ENCODE measurements at places on chromosomes 1 and 21.

DNA sequence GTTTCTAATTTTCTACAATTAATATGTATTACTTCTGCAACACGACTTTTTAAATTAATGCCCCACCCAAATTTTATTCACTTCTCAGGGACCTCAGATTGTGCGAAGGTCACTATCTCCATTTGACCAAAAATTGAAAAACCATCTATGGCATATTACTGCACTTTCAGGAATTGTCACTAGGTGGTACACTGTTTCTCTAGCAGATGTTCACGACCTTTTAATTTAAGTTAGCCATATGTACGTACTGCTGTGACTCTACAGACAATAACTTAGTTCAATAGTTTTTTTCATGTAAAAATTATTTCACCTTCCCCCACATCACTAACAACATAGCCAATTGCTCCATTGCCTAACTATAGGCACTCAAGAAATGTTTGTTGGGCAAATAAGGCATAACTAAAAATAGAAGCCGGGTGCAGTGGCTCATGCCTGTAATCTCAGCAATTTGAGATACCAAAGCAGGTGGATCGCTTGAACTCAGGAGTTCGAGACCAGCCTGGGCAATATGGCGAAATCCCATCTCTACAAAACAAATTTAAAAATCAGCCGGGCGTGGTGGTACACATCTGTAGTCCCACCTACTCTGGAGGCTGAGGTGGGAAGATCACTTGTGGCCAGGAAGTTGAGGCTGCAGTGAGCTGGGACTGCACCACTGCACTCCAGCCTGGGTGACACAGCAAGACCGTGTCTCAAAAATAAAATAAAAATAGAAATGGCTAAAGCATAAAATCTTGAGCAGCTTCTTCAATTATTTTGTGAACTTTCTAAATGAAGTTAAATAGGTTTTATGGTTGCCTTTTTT, 75.7 kb upstream of the PKN2 start:
- DNase-seq, result peak; percentile 52

DNA sequence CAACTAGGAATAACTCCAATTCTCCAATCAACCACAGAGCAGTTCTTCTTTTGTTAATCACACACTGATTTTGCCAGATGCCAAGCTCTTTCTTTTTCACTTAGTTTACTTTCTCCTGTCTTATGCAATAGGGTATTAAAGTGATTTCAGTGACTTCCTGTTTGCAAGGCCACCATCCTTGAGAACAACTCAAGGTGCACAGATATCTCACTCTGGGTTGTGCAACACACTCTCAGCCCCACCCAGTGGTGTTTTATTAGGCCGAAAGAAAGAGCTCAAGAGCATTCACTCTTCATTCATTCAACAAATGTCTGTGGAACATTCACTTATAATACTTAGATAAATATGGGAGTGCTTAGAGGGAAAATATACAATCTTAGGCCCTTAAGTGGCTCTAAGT, 352.5 kb downstream of the ZNF326 start:
- DNase-seq, result no peak

GRCh38 chr1:13807209-13807608, 107.2 kb downstream of the PRDM2 start:
- peak; percentile 82 for DNase-seq

GRCh38 chr1:207519505-207520399, 23.8 kb downstream of the CR1 start:
- peak; percentile 6 for DNase-seq

GRCh38 chr1:101235696-101236515, 913 bp upstream of the S1PR1 start:
- DNase-seq, result peak; percentile 63

DNA sequence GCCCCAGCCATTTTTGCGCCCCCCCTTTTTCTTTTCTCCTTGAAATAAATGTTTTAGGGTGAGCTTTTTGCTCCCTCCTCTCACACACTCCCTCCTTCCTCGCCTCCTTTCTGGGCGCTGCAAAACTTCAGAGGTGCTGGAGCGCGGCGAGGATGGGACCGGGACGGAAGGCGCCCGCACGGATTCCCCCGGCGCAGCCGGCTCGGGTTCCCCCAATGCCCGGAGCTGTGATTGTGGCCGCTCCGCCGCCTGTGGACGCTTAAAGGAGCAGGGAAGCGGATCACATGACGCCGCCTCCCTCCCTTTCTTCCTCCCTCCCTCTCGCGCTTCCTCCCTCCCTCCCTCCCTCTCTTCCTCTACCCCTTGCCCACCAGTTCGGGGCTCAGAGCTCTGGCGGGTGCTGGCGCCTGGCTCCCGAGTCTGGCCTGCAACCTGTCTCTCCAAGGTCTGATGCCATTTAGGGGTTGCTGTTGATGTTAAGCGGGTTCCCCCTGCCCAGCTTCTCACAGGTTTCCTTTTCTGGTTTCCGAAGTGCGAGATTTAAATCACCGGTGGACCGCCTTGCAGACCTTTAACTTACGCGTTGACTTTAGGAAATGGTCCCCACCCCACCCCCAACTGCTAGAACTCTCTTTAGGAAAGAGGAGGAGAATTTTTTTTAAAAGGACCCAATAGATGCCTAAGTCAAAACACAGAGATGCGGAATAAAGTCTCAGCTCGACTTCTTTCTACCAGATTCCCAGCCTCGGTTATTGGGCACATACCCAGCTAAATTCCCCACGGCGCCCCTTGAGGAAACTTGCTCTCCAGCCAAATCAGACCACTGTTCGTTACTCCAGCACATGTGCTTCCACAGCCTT, at the start of gene WLS:
Gene WLS (minus strand): TSS at position 235 of the 860 bp plus-strand sequence. CDS start 224 bp downstream, at position 11.
- DNase-seq, result peak; percentile 89

DNA sequence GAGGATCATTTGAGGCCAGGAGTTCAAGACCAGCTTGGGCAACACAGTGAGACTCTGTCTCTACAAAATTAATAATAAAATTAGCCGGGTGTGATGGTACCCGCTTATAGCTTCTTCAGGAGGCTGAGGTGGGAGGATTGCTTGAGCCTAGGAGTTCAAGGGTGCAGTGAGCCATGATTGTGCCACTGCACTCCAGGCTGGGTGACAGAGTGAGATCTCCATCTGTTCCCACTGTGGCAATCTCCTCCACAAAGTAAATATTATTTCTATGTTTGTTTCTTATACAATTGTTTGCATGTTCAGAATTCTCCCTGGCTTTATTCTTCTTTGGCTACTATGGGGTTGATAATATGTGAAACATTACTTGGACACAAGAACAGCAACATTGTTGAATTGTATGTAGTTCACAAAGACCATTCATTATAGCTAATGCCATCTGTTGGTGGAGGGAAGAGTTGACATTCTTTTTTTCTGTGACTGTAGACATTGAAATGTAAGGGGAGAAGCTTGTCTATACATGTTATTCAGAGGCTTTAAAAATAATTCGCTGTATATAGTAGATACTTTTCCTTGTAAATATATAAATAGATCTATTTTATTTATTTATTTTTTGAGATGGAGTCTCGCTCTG, 47.8 kb upstream of the SRSF10 start:
- peak; percentile 30 for DNase-seq

GRCh38 chr1:4736254-4736653, 81.8 kb downstream of the AJAP1 start:
- no peak for DNase-seq

DNA sequence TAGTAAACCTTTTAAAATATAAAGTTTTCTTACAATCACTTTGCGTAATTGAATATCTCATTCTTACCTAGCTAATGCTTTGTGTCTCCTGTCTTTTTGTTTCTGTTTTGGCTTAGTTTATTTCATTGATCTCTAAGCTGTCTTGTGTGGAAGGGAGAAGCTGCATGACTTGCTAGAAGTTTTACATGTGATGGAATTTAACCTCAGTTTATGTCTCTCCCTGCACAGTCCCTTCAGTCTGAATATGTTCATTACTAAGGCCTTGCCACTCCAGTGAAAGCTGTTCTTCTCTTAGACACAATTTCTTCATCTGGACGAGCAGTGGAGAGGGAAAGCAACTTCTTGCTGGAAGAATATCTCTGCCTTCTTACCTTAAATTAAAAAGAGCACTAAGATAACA, 19.9 kb upstream of the GPR88 start:
- DNase-seq, result no peak

GRCh38 chr1:90114521-90115141, 119.7 kb downstream of the ZNF326 start:
- DNase-seq, result peak; percentile 83

- DNase-seq, result peak; percentile 12
Observed at GRCh38 chr1:55425310-55425930, 210.3 kb upstream of the USP24 start.

DNA sequence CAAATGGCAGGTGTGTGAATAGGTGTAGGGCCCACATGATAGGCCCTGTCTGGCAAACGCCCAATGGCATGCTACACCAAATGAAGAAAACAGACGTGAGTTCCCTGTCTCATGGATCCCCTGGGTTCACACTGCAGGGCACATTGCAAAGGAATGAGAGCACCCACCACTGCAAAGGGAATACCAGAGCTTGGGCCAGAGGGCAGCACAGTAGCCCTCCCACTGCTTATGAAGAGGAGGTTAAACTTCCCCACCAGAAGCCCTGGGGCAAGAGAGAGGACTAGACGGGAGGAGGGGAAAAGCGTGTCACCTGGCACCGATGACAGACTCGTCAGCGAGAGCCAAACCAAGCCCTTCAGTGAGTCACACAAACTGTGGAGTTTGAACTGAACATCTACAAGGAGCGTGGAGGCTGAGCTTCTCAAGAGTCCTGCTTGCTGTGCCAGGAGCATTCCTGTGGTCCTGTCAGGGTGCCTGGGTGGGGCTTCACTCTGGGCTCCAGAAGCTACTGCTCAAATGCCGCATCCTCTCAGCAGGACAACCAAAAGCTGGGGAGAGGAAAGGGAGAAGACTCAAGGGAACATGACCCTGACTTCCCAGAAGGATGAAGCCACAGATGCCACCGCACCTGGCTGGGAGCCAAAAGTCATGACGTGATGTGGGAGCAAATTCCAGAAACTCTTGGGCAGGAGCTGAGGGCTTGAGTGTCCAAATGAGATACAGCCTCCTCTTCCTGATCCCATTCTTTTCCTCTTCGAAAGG, 61.1 kb downstream of the TOMM20 start:
- DNase-seq, result no peak

Data from GM23338 (cell line).